Fibroblast of skin of back (primary cell): ENCODE measurements at places on chromosomes 5 and 9.
A peak's percentile ranks its signal among the peaks of the same experiment; 100 is the strongest.

- DNase-seq = no peak
Measured at GRCh38 chr5:14929293-14930065, 57.9 kb upstream of the ANKH start.

DNA sequence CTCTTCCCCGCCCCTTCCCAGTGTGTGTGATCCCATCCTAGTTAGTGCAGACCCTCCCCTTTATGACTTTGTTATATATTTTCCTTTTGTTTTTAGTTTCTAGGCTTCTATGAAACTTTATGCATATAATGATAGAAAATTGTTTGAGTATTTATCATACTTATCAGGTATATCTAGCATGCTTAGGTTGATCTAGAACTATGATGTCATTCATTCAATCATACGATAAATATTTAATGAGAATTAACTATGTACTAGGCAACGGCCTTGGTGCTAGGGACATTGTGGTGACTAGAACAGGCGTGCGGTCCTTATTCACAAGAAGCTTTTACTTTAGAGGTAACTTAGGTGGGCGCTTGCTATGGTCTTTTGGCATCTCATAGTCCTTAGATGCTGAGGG is 13.6 kb upstream of the ANKRD55 start:
- no peak for DNase-seq

DNA sequence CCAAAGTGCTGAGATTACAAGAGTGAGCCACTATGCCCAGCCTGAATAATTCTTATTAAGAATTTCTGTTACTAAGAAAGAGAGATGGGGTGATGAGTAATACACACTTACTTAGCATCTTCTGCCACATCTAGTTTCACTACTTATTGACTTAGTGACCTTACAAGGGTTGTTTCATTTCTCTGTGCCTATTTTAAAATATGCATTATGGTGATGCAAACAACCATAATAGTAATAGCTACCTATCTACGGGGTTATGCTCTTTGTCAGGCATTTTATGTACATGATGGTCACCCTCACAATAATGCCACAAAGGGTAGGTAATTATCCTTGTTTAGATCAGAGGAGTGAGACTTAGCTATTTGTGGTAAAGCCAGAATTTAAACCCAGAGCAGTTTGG is 499.0 kb upstream of the SGCD start:
- peak; percentile 10 for DNase-seq

- DNase-seq = no peak
Measured at GRCh38 chr9:2018162-2018643, 3.1 kb downstream of the SMARCA2 start.

DNA sequence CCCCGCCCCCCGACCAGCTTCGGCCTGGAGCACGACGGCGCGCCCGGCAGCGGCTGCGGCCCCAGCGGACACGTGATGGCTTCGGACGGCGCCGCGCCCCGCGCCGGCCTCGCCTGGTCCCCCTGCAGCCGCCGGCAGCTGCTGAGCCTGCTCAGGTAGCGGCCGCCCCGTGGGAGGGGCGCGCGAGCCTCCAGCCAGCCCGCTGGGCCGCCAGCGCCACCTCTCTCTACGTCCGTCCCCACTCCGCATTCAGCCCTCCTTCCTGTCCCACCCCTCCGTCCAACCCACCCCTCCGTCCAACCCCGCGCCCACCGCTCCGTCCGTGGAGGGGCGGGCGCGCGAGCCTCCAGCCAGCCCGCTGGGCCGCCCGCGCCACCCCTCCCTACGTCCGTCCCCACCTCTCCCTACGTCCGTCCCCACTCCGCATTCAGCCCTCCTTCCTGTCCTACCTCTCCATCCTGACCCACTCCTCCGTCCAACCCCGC is 6.5 kb downstream of the ADAMTS13 start:
- DNase-seq = no peak

- peak; percentile 52 for DNase-seq
Measured at GRCh38 chr5:168270476-168270875, 21.0 kb upstream of the WWC1 start.

DNA sequence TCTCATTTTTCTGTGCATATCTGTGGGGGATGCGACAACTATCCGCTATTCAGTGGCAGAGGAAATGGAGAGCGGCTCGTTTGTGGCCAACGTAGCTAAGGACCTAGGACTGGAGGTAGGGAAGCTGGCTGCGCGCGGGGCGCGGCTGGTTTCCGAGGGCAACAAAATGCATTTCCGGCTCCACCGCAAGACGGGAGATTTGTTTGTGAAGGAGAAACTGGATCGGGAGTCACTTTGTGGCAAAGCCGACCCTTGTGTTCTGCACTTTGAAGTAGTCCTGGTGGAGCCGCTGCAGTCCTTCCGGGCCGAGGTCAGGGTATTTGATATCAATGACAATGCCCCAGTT is 320 bp downstream of the PCDHB1 start:
- no peak for DNase-seq

DNA sequence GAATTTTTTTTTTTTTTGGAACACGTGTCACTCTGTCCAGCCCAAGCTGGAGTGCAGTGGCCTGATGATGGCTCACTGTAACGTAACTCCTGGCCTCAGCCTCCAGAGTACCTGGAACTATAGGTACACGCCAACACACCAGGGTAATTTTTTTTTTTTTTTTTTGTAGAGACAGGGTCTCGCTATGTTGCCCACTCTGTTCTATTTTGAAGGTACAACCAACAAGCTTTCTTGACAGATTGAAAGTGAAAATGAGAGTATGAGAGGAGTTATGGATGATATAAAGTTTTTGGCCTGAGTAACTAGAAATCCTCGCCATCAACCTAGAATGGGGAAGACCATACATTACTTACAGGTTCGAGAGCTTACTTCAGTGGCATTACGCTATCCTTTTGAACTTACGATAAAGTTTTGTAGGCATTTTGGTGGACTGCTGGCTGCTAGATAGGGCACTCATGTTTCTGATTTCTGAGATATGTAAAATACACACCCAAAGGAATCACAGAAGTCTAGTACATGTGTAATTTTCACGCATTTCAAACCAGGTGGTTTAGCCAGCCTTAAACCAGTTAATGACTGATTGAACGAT is 806 bp upstream of the CDC42SE2 start:
- DNase-seq = no peak

- no peak for DNase-seq
Measured at GRCh38 chr9:27787891-27788290, 214.6 kb upstream of the C9orf72 start.

DNA sequence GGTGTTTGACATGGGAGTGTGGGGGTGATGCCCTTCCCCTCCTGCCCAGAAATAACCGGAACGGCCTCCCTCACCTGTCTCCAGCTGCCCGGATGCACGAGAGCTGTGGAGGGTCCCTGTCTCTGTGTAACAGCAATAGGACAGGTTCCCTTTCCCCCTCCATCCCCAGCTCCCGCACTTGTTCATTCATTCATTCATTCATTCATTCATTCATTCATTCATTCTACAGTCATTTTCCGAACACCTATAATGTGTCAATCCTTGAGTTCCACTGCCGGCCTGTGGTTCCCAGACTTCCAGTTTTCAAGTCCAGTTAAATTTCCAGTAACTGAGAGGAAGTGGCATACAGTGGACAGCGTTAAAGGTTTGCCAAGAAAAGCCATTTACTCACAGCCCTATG is 7.3 kb downstream of the PRRX2 start:
- no peak for DNase-seq
